Stimulated activated CD8-positive, alpha-beta memory T cell treated with anti-CD3 and anti-CD28 coated beads, Interleukin-2, amount 100 ng/mL, for 1 hour (primary cell): ENCODE measurements at places on chromosomes 5 and 9.

GRCh38 chr9:107309271-107309670 lies 26.2 kb downstream of the RAD23B start:
- no peak for DNase-seq

- DNase-seq: no peak
These were observed 341.2 kb downstream of the TRIM32 start for GRCh38 chr9:117028103-117028858.

- no peak for DNase-seq
These were observed 16.1 kb upstream of the CRB2 start for GRCh38 chr9:123339666-123340510.

DNA sequence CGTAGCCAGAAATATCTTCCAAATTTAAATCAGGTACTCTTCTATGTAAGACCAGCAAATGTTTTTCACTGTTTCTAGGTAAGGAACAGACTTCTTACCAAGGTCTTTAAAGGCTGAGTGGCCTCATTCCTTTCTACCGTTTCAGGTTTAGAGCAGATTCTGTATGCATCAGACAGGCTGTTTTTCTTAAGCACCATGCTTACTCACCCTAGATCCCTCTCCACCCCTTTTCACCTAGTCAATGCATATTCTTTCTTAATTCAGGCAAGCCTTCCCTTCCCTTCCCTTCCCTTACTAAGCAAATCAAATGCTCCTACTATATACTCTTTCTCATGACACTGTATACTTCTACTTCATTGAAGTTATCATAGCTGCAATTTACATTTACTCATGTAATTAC lies 70.7 kb downstream of the RFX3 start:
- DNase-seq: no peak

DNA sequence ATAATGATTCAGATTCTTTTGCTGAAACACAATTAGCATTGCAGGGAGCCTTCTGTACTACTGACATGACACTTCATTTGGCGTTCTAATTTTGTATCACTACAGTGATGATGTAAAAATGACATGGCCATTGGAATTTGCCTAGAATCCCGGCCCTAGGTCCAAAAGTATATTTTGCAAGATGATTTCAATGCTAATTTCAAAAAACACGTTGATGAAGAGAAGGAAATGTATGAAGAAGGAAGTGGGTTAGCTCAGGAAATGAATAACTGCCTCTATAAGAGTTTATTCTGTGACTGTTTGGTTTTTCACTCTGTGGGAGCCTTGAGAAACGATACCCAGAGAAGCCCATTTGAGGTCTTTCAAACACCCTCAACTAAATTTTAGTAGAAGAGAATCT lies 59.3 kb downstream of the OSTF1 start:
- DNase-seq: no peak

- no peak for DNase-seq
These were observed 13.6 kb downstream of the NTNG2 start for GRCh38 chr9:132175431-132175830.

- DNase-seq: no peak
These were observed 214.2 kb downstream of the TRIM32 start for GRCh38 chr9:116901260-116901659.

DNA sequence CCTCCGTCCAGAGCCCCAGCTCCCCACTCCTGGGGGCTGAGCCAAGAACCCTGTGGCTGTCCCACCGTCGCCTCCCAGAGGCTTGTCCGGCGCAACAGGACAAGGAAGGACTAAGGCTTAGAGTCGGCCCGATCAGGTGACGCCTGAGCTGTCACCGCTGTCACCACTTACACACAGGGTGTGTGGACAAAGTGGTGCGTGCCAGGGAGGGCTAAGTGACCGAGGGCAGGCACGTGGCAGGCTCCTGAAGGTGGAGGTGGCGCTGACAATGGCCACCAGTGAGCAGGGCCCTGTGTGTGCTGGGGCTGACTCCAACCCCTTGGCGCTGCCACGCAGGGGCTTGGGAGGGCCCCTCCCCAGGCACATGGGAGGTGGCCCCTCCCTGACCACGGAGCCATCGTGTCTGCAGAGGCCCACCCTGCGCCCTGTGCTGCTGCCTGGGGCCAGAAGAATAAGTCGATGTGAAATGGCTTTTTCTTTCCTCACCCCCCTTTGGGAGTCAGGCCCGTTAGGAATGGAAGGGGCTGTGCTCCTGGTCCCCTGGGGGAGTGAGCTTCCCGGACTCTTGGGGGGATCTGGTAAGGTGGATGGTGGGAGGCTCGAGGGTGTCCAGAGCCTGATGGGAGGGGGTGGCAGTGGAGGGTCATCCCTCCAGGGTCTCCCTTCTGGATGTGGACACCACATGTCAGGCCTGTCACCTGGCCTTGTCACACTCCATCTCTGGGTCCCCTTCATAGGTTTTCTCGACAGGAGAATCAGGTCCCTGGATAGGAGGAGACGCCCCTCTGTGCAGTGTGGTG lies 2.6 kb upstream of the GPSM1 start:
- DNase-seq: no peak

- DNase-seq: no peak
These were observed 10.7 kb downstream of the LMX1B start for GRCh38 chr9:126624479-126624826.

DNA sequence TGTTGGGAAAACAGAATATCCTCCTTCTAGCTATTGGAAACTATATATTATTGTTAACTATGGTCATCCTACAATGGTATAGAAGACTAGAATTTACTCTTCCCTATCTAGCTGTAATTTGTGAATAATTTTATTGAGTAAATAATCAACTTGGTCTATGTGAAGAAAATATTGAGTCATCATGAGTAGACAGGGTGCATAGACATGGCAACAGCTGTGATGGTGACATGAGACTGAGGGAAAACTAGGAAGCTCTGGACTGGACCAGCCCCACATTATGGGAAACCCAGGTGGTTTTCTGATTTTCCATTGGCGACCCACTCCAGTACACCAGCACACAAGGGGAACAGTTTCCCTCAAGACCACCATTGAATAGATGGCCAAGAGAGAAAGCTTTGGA lies 95.0 kb downstream of the APBA1 start:
- DNase-seq: no peak

GRCh38 chr9:89854715-89855475 lies 250.1 kb downstream of the GADD45G start:
- no peak for DNase-seq

GRCh38 chr5:82796643-82797416 lies 280.4 kb downstream of the TMEM167A start:
- no peak for DNase-seq

DNA sequence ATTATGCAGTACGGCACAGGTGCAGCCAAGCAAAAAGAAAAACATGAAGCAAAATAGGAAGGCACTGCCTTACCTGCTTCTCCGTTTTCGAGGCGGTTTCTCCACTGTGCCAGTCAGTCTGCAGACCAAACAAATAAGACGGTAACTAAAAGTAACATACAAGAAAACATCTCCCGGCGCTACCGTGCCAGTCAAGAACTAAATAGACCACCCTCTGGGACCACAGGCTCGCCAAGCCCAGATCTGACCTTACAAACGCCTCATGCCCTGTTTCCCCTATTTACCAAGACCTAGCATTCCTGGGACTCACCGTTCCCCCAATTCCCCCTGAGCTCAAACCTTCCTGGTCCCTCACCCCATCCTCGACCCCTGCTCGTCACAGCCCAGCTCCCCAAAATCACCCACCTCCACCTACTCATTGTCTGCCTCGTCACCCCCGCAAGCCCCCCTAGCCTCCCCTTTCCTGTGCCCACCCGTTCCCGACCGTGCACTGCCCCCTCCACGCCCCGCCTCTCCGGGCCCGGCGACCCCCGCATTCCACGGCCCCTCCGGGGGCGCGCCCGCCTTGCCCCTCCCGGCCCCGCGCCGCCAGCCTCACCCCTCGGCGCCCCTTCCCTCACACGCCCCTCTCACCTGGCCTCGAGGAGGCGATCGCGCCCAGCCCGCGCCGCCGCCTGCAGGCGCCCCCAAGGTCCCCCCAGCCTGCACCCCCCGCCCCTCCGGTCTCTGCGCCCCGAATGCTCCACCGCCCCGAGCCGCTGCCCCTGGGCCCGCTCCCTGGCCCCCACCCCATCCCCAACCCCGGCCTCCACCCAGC lies 560 bp downstream of the SCAI start:
- no peak for DNase-seq

DNA sequence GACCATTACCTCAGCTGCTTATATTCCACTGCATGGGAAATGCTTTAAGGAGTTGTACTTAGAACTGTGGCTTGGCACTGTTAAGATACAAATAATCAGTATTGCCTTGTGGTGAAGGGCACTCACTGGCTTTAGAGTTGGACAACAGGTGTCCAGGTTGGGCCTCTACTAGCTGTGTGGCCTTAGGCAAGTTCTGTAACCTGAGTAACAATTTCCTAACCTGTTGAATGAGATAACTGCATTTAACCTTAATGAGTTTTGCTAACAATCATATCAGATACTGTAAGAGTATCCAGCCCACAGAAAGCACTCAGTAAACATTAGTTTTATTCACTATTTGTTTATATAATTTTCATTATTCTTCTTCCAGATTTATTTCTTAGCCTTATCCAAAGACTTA lies 17.2 kb upstream of the HK3 start:
- no peak for DNase-seq

GRCh38 chr5:125227333-125228095 lies 481.1 kb upstream of the ZNF608 start:
- DNase-seq: no peak

DNA sequence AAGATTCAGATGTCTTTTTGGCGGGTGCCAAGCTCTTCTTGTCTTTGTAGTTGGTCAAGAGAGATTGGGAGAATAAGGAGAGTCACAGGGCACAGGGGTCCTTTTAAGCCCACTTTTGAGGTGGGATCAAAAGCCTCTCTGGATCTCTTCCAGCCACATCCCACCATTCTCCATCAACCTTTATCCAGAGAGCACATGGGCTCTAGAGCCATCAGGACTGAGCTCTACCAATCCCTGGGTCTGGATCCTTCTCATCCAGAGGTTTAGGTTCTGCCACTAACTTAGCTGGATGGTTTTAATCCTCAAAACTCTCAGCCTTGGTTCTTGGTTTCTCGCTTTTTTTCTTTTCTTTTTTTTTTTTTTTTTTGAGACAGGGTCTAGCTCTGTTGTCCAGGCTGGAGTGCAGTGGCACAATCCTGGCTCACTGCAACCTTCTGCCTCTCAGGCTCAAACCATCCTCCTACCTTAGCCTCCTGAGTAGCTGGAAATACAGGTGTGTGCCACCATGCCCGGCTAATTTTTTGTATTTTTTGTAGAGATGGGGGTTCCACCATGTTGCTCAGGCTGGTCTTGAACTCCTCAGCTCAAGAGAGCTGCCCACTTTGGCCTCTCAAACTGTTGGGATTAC lies 44.6 kb upstream of the MATR3 start:
- DNase-seq: no peak

DNA sequence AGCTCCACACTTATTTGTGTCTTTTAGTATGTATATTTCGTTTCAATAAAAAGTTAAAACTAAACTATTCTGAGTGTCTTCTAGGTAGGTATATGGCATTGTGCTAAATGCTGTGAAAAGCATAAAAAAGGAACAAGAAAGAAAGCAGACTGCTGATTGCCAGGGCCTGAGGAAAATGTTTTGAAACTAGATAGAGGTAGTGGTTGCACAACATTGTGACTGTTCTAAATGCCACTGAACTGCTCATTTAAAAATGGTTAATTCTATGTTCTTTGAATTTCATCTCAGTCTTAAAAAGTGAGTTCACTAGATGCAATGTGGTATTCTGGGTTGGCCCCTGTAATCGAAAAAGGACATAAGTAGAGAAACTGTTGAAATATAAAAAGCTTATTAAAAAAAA lies 2.6 kb upstream of the ALAD start:
- DNase-seq: no peak

- no peak for DNase-seq
These were observed 783.3 kb upstream of the SEMA6A start for GRCh38 chr5:117357886-117358285.

DNA sequence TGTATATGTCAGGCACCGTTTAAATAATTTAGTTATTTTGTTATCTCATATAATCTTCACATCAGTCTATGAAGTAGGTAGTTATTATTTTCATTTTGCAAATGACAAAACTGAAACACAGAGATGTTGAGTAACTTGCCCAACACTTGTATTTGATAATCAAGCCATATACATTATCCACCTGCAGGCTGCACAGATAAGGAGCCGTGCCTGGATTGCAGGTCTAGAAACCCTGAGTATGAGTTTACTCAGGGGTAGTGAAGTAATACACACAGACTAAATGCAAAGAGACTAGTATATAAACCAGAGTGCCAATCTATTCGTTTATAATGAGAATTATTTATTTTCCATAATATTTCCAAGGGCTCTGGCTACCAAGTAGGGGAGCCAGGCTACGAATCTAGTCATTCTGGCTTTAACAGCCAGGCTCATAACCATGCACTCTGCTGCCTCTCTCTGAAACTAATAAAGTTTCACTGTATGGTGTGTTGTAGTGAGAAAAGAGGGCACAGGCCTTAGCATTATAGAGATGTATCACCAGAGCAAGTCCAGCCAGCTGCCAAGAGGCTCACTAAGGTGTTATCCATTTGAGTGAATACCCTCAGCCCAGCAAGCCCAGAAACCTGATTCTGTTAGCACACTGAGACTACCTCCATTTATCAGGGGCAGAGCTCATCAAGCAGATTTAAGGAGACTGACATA lies 4.5 kb downstream of the HEMGN start:
- no peak for DNase-seq

- DNase-seq: no peak
These were observed 114.2 kb downstream of the PHF2 start for GRCh38 chr9:93690618-93691017.

DNA sequence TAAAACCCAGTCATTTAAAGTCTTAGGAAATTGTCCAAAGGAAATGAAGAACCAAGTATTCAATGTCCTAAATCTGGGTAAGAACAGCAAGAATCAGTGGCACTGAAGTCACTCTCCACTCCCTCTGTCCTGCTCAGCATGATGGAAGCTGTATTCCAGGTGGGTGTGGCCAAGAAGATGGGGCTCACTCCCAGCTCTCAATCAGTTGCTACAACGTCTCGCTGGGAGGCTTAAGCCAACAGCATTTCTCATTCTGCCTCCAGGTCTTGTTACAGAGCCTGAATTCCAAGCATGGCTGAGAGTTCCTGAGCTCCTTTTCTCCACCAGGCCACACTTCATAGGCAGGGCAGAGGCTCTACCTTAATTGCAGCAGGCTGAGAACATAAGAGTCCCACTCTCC lies 41.2 kb upstream of the TRIO start:
- DNase-seq: no peak

- DNase-seq: no peak
These were observed 99.2 kb downstream of the PHF2 start for GRCh38 chr9:93675336-93676150.

DNA sequence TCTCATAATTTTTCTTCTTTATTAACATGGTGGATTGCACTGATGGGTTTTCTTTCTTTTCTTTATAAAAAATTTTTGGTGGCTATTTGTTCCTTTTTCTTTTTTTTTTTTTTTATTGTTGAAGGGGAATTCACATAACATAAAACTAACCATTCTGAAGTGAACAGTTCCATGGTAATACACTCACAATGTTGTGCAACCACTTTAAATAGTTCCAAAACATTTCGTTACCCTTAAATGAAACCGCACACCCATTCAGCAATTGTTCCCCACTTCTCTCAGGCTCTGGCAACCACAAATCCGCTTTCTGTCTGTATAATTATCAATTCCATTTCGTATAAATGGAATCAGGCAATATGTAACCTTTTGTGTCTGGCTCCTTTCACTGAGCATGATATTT lies 11.7 kb upstream of the SETX start:
- no peak for DNase-seq

GRCh38 chr9:82252116-82252515 lies 263.5 kb downstream of the SPATA31D1 start:
- DNase-seq: no peak
